ENCODE measurements at places on chromosomes 7 and 10.

DNA sequence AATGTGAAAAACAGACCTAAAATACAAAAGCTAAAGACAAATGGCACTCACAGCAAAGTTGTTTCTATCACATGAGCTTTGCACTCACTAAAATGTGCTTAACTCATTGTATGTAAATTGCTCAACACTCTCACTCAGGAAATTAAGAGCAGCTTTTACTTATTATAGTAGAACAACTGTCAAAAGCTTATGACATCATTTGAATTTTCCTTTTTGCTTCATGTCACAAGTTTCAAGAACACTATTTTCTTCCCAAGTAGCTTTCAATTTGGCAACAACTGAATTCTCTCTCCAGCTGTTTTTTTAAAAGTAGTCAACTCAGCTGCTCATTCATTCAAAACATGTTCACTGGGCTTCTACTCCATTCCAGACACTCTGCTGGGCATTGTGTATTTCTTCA lies 46.9 kb downstream of the ATE1 start:
- DNase-seq = no peak

- DNase-seq = no peak
Observed at GRCh38 chr10:77741746-77742145, 104.1 kb upstream of the KCNMA1 start.

DNA sequence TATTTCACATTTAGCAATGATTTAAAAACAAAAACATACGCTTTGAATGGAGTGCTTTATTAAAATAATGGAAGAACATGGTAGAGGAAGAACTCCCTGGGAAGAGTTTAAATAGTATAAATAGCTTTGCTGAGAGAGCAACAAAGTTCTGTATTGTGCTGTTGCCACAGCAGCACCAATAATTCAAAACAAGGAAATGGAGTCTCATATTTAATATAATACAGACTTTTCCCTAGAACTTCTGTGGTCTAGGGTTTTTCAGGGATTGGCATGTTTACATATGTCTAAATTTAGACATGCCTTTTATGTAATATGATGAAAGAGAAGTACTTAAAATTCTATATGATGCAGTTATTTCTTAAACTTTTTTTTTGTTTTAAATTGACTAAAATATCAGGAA lies 217.2 kb upstream of the HDAC9 start:
- no peak for DNase-seq

GRCh38 chr7:36573066-36573465 lies 151.2 kb downstream of the AOAH start:
- DNase-seq = no peak

- DNase-seq = no peak
Observed at GRCh38 chr7:40175725-40176510, 41.1 kb downstream of the SUGCT start.

GRCh38 chr10:131870831-131871672 lies 29.8 kb upstream of the PPP2R2D start:
- no peak for DNase-seq

GRCh38 chr7:10767771-10768170 lies 205.9 kb upstream of the PHF14 start:
- DNase-seq = no peak

DNA sequence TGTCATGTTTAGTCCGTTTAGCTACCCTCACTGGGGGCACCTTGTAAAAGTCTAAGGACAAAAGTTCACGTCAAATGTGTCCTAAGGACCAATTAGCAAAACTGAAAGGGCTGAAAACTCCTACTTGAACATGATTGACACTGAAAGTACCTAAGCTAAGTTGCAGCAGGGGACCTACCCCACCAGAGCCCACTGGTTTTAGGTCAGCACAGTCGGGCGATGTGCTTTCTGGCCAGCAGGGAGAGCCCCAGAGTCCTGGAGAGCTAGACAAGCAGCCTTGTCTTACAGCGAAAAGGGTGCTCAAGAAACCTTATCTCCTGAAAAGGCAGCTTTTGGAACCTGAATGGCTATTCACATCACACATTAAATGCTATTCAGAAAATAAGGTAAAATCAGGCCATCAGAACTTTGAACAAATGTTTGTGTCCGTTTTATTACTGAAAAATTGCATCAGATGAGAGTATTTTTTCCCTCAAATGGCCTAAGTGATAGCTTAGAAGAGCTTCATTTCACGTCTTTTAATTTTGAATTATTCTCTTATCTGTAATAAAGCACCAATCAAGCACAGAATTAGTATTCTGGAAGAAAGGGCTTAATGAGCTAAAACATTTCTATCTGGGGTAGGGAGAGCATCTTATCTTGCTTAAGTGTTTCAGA lies 52.2 kb upstream of the MKI67 start:
- peak; percentile 57 for DNase-seq

DNA sequence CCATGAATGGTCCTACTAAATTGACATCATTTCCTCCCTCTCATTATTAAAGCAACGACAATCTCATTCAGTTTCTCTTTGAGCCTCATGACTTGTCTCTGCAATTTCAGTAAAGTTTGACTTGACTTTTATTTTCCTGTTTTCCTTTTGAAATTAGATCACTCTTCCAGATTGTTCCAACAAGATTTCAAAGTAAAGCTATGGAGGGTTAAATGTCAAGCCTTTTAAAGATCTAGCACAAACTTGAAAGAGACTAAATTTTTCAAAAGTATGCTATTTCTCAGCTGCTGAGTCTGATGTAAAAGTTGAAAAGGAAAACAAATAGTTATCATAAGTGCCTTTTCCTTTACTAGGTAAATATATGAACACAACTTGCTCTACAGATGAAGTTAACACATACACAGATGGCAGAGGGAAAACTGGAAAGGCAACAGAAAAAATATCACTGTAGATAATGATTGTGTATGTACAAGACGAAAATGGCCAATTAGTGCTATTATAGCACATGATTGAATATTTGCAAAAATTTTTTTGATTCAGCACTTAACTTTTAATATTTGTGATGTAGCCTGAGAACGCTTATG lies 200.6 kb downstream of the WDR11 start:
- DNase-seq = no peak

- no peak for DNase-seq
Observed at GRCh38 chr10:80485946-80486764, 32.0 kb downstream of the TSPAN14 start.

- no peak for DNase-seq
Observed at GRCh38 chr7:21867226-21867625, 78.5 kb downstream of the CDCA7L start.

DNA sequence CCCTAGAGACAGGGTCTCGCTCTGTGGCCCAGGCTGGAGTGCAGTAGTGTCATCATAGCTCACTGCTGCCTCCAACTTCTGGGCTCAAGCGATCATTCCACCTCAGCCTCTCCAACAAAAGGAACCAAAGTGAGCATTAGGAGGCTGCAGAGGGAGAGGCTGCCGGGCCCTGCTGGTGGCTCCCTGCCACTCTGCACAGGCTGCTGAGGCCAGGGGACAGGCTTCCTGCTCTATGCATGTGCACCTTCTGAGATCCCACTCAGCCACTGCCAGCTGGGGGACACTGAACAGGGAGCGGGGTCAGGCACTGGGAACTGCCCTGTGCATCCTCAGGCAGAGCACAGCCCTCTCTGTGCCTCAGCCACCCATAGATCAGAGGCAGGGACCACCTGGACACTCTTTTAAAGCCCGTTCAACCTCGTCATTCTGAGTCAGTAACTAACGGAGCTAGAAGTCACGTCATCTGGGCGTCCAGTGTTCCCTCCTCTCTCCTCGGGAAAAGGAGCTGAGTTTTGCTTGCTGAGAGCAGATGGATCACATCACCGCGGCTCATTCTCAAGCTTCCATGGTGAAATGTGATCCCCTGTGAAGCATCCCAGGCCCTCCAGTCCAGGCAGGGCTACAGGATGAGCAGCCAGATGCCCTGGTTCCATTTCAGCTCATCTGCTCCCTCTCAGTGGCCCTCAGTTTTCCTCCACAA lies 109.6 kb downstream of the MYL10 start:
- no peak for DNase-seq

- no peak for DNase-seq
Observed at GRCh38 chr10:82020999-82021398, 146.0 kb downstream of the NRG3 start.

DNA sequence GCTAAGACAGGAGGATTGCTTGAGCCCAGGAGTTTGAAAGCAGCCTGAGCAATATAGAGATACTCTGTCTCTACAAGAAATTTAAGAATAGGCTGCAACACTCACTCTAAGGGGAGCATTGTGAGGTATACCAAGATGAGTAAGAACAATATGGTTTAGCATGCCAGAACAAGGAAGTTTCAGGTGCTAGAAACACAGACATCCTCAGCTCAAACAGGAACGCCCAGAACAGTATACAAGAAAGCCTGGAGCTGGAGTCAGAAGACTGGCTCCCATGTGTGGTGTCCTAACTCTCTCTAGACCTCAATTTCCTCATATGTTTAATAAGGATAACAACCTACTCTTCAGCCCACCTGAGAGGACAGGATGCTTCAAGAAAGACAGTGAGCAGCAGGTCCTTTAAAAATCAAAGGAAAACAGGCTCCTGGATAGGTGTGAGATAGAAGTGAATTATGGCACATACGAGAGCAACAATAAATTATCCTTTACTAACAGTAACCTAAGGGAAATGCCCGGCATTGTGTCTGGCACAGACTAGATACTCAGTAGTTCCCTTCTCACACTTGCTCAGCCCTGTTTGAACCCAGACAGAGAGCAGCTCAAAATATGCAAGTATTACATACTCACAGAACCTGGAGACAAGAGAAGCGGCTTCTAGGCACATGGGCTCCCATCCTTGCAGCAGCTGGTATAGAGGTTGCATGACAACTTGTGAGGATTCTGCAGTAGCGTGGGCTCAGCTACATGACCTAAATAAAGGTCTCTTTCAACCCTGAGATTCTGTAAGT lies 45.4 kb downstream of the KAT6B start:
- DNase-seq = peak; percentile 10

DNA sequence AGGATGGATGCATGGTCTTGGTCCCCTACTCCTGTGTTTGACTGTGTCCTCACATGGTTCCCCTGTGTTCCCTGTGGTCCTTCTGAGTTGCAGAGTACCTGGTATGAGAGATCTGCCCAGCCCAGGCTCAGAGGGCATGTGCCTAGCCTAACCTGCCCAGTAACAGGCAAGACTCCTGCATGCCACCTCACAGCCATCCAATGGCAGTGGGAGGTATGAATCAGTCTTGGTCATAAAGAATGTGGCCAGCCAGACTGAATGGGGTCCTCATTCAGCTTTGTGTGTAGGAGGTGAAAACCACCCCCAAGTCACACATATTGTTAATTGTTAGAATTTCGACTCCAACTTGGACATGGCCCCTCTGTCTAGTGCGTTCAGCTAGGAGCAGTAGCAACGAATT lies 17.2 kb upstream of the GPR158 start:
- DNase-seq = no peak

DNA sequence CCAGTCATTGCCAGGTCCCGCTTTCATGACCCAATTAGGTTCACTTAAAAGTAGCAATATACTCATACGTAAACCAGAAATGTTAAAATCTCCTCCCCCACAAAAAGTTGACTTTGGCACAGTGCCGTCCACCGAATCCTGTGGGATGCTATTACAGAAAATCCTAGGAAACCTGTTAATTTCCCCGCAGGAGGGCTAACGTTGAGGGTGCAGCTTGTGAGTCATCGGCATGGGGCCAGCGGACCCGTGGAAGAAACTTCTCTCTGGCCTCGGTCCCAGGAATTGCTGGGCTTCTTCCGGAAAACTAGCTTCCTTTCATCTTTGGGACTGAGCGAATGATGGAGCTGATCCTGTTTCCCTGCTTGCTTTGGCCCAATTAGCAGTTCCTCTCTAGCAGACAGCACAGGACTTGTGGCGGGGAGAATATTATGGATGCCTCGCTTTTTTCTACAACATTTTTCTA lies 13.5 kb downstream of the CRYGN start:
- no peak for DNase-seq

GRCh38 chr7:129169686-129170440 lies 18.6 kb upstream of the SMO start:
- peak; percentile 9 for DNase-seq

DNA sequence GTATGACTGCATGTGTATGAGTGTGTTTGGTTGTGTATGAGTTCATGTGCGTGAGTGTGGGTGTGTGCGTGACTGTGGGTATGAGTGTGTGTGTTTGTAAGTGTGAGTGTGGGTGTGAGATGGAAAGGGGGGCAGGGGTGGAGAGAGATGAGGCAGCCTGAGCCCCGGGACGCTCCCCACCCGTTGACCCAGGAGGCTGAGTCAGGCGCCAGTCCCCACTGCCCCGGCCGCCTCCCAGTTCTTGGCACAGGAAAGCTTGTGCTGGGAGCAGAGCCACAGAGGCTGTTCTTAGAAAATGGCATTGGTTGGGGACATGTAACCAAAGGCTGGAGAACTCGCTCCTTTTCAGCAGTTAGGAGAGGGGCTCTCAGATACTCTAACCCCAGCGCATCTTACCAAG lies 27.8 kb upstream of the NUB1 start:
- peak; percentile 19 for DNase-seq

DNA sequence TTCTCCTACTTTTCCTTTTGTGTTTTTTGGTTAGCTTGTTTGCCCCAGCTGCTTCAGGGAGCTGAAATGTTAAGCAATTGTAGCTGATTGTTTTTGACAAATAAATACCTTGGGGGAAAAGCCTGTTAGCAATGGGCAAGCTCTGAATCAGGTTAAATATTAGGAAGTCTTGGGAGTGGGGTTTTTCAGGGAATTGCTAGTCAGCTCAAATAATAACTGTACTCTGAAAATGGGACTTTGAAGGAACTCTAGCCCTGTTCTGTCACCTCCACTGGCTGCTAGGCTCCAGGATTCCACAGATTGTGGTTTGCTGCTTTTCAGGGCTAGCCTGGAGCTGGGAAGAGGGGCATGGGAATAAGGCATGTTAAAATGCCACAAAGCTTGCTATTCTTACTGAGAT lies 39.5 kb downstream of the ADK start:
- DNase-seq = no peak

GRCh38 chr10:92291616-92291865 lies 574 bp downstream of the MARCHF5 start:
- no peak for DNase-seq

- no peak for DNase-seq
Observed at GRCh38 chr10:3406556-3406955, 234.0 kb upstream of the PITRM1 start.

GRCh38 chr10:86370006-86370585 lies 3.5 kb upstream of the GRID1 start:
- no peak for DNase-seq
